ENCODE measurements at places on chromosomes 11 and 22. TPM values are rescaled to one million over a fixed set of nuclear protein-coding genes. Genes with fewer than 3 reads are reported as not detected.

DNA sequence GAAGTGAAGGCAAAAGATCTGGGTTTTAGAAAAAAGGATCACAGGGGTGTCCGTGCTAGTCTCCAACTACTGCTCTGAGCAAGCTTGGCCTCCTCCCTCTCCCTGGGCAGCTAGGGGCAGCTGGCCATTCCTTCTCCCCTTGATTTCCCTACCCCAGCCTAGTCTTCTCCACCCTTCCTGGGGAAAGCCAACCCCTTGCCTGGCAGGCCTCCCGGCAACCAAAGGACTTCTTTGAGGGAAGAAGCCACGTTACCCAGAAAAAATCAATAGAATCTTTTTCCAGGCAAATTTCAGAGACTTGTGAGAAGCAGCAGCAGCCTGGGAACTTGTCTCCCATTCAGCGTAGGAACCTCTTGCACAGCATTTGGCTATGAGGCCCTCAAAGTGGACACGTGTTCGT lies 91.5 kb downstream of the MIAT start:
- H3K4me1 ChIP-seq, result no peaks in the 10 kb centered on the region
- H3K36me3 ChIP-seq, result no peaks in the 10 kb centered on the region
- H3K4me3 ChIP-seq, result no peak overlapping the region
- H3K27me3 ChIP-seq, result no peaks in the 10 kb centered on the region

The TREH gene
- not detected for total RNA-seq

The TRIM22 gene
- total RNA-seq, result 5.9 TPM

DNA sequence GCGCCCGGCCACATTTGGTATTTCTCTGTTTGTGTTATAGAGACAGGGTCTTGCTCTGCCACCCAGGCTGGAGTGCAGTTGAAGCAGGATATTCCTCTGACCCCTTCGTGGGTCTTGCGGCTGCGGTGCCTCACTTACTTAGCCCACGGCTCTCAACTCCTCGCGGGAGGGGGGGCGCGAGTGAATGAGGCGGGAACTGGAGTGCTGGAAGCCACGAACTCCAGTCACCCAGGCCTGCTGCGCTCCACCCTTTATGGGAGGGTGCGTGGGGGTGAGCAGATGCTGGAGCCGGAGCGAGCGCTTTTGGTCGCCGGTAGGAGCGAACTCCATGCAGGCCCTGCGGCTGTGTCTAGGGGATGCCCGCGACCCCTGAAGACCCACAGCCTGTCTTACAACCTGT lies 1.8 kb downstream of the C11orf54 start:
- DNase-seq, result no peak
- H3K27me3 ChIP-seq, result no peaks in the 10 kb centered on the region
- H3K4me1 ChIP-seq, result peaks cover 44% of the 10 kb centered on the region
- peak overlapping the region; percentile 91 for H3K27ac ChIP-seq
- H3K36me3 ChIP-seq, result no peaks in the 10 kb centered on the region

- no peaks in the 10 kb centered on the region for H3K36me3 ChIP-seq
- H3K27me3 ChIP-seq, result no peaks in the 10 kb centered on the region
- H3K4me1 ChIP-seq, result no peaks in the 10 kb centered on the region
- H3K4me3 ChIP-seq, result no peak overlapping the region
- no peak for DNase-seq
Measured at GRCh38 chr11:67030976-67031375, 8.0 kb downstream of the SYT12 start.

The APOBEC3A gene
- not detected for total RNA-seq

DNA sequence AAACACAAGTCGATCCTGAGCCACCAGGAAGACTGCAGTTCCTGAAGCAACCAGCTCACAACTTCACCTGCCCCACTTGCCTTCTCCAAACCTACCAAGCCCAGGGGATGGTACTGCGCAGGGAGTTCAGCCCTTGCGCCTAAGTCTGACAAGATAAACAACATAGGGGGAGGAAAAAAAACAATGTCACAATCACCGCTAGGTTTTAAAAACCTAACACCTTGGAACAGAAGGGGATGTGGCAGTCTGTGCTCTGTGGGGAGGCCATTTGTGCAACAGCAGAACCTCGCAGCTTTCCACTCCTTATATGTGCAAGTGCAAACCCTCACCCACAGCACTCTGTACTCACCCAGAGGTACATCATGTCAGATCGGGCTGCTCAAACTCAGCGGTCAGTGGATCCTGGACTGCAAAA lies 134.2 kb downstream of the RBFOX2 start:
- H3K27ac ChIP-seq, result peak overlapping the region; percentile 86
- no peaks in the 10 kb centered on the region for H3K36me3 ChIP-seq
- peaks cover 64% of the 10 kb centered on the region for H3K4me1 ChIP-seq

DNA sequence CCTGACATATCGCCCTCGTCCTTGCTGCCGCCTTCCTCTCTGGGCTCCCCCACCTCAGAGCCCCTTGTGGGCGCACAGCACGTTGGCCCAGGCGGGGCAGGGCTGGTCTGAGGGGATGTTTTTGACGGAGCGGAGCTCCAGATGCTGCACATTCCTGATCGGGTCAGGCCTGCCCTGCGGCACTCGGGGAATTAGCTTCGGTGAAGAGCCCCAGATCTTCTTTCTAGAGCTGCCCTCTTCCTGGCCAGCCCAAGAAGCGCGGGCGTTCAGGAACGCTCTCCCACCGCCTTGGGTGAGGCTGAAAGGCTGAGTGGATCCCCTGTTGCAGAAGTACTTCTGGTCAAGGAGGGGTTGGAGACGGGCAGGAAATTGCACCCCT lies 12.1 kb downstream of the YPEL4 start:
- peak overlapping the region; percentile 55 for H3K4me3 ChIP-seq
- H3K36me3 ChIP-seq, result no peaks in the 10 kb centered on the region
- H3K27ac ChIP-seq, result peak overlapping the region; percentile 63

GRCh38 chr11:16603890-16604793 lies 134.3 kb upstream of the C11orf58 start:
- H3K27ac ChIP-seq, result peak overlapping the region; percentile 91
- H3K4me1 ChIP-seq, result peaks cover 18% of the 10 kb centered on the region
- H3K4me3 ChIP-seq, result peak overlapping the region; percentile 98
- H3K36me3 ChIP-seq, result no peaks in the 10 kb centered on the region
- peak; percentile 83 for DNase-seq

- H3K36me3 ChIP-seq, result no peaks in the 10 kb centered on the region
- no peak for DNase-seq
- H3K4me3 ChIP-seq, result no peak overlapping the region
- no peaks in the 10 kb centered on the region for H3K4me1 ChIP-seq
- H3K27me3 ChIP-seq, result no peaks in the 10 kb centered on the region
Measured at GRCh38 chr11:34793666-34794065, 122.5 kb downstream of the APIP start.

DNA sequence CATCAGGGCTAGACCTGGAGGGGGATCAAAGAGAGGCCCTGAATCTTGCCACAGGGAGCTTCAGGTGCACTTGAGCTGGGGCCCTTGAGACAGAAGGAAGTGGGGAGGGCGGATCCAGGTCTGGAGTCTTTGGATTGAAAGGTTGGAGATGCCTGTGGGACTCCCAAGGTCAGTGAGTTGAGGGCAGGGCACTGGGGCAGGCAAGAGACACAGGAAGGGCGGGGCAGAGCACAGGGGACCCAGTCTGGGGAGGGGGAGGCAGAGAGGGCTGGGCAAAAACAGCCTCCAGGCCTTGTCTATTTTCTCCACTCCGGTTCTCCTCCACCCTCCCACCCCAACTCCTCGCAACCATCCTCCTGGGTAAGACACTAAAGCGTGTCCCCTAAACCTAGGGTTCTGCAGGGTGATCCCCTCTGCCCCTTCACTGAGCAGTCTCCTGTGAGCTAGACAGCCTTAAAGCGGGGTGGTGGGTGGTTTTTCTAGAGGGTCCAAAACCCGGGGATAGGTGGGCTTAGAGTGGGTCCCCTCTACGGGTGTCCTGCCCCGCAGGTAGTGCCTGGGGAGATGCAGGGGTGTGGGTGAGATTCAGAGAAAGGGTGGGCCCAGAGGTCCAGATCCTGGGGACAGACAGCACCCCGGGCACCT lies 38.6 kb upstream of the CELSR1 start:
- peak; percentile 9 for DNase-seq
- peaks cover 41% of the 10 kb centered on the region for H3K4me1 ChIP-seq
- peak overlapping the region; percentile 57 for H3K27ac ChIP-seq

- no peak for DNase-seq
- H3K4me1 ChIP-seq, result no peaks in the 10 kb centered on the region
- no peaks in the 10 kb centered on the region for H3K27me3 ChIP-seq
- H3K36me3 ChIP-seq, result no peaks in the 10 kb centered on the region
Measured at GRCh38 chr11:12293486-12293885, 83.9 kb upstream of the PARVA start.

The OR52N4 gene
- total RNA-seq, result not detected

The PHF21B gene
- total RNA-seq, result not detected

The TSPAN32 gene
- total RNA-seq, result not detected

DNA sequence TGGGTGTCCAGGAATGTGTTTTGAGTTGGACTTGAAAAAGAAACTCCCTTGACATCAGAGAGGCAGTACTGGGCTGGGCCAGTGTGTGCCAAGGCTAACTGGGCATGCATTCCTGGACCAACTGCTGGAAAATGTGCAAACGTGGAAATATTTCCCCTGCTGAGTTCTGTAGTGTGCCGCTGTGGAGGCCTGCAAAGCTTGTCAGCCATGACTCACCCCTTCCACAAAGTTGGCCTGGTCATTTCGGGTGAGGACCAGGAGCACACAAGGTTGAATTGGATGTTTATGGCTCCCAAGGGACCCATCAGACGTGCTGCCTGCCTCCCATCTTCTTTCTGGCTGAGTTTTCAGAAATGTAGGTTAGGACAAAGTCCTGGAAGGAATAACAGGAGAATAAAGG lies 513.1 kb downstream of the MIAT start:
- DNase-seq, result no peak
- H3K4me3 ChIP-seq, result no peak overlapping the region
- H3K27me3 ChIP-seq, result peaks cover 10% of the 10 kb centered on the region
- no peak overlapping the region for H3K27ac ChIP-seq
- H3K4me1 ChIP-seq, result no peaks in the 10 kb centered on the region

DNA sequence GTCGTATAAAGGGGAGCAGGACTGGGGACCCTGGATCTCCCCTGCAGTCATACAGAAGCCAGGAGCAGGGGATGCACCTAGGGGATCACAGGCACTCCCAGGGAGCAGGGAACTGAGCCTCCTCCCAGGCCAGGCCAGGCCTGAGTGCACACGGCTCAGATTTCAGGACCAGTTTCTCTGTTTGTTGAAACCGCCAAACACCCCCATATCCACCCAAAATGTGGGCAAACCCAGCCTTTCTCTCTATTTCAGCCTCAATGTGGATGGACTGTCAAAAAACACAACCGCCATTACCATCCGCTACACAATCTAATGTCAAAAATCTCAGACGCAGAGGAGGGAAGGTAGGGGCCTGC lies 17.5 kb downstream of the MN1 start:
- DNase-seq, result no peak
- H3K27me3 ChIP-seq, result no peaks in the 10 kb centered on the region
- peaks cover 73% of the 10 kb centered on the region for H3K4me1 ChIP-seq
- no peaks in the 10 kb centered on the region for H3K36me3 ChIP-seq
- H3K4me3 ChIP-seq, result no peak overlapping the region
- H3K27ac ChIP-seq, result peak overlapping the region; percentile 95

The CHST1 gene
- total RNA-seq, result 5.6 TPM

GRCh38 chr11:69293819-69294505 lies at the start of gene MYEOV:
Gene MYEOV, plus strand, starts transcription at chr11:69294155. Its CDS starts 1,200 bp downstream, at chr11:69295355.
- no peaks in the 10 kb centered on the region for H3K27me3 ChIP-seq
- no peaks in the 10 kb centered on the region for H3K36me3 ChIP-seq

DNA sequence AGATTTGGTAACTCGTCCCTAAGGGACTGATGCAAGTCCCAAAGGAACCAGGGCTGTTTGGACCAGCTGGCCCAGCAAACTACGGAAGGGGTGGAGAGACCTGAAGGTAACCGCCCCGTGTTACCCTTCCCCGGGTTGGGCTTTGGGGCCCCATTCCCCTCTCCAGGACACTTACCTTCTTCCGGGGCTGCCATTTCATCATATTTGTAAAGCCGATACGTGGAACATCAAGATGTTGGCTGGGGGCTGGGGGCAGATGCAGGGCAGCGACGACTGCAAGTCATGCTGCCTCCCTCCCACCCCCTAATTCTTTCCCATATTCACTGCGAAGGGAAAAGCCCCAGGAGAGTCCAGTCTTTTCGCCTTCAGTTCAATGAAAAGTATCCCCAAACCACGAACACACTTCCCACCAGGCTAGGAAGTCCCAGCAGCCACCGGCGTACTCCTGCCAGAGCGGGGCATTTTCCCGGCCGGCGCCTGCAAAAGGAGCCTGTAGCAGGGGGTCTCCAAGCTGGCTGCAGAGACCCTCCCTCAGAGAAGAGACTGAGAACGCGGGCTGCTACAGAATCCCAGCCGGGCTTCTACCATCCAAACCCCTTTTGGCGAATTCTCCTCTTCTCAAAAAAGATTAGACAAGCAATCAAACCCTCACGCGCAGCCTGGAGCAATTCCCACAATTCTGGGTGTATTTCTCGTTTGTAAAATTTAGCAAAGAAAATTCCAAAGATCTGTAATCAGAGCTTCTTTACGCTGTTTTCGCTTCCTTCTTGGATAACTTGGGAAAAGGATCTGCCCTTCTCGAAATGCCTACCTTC lies 236.7 kb downstream of the TTC28 start:
- H3K4me3 ChIP-seq, result peak overlapping the region; percentile 69
- H3K27me3 ChIP-seq, result no peaks in the 10 kb centered on the region
- H3K27ac ChIP-seq, result peak overlapping the region; percentile 88
- no peaks in the 10 kb centered on the region for H3K36me3 ChIP-seq
- DNase-seq, result peak; percentile 9
- peaks cover 71% of the 10 kb centered on the region for H3K4me1 ChIP-seq

The KRTAP5-7 gene
- not detected for total RNA-seq

- peaks cover 20% of the 10 kb centered on the region for H3K4me1 ChIP-seq
- no peaks in the 10 kb centered on the region for H3K27me3 ChIP-seq
- no peaks in the 10 kb centered on the region for H3K36me3 ChIP-seq
- no peak overlapping the region for H3K4me3 ChIP-seq
- no peak for DNase-seq
Measured at GRCh38 chr22:17866621-17867020, 92.4 kb upstream of the BID start.

DNA sequence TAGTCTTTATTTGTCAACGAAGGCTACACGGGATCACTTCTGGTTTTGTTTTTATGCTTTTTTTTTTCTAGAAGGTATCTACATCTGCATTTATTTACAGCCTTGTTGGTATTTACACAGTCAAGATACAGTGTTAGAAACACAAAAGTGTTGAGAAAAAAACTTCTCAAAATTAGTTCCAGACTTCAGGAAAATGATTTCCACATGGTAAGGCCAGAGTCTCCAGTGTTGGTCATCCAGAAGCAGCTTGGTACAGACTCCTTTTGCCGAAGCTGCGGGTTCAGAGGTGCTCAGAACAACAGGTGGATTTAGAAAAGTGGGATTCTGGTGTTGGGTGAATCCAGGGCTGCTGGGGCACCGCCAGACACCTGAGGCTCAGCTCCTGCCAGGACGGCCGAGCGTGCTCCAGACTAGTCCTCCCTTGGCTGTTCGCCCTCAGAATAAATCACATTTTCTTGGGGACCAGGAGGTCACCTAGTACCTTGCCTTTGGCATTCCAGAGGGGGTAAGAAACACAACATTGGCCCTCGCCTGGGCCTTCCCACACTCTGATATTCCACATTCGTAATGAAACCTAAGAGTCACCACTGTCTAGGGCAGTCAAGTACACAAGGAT lies 78.7 kb upstream of the NARS2 start:
- H3K4me1 ChIP-seq, result no peaks in the 10 kb centered on the region
- no peaks in the 10 kb centered on the region for H3K27me3 ChIP-seq
- no peaks in the 10 kb centered on the region for H3K36me3 ChIP-seq
- no peak overlapping the region for H3K27ac ChIP-seq
- H3K4me3 ChIP-seq, result no peak overlapping the region

The DDI1 gene
- total RNA-seq, result not detected

The SLC5A1 gene
- not detected for total RNA-seq

The SAA1 gene
- total RNA-seq, result 126 TPM

GRCh38 chr22:30272781-30273601 lies 6.3 kb upstream of the OSM start:
- no peak overlapping the region for H3K27ac ChIP-seq
- DNase-seq, result no peak
- H3K27me3 ChIP-seq, result no peaks in the 10 kb centered on the region
- no peak overlapping the region for H3K4me3 ChIP-seq
- H3K4me1 ChIP-seq, result no peaks in the 10 kb centered on the region

The CFAP300 gene
- total RNA-seq, result not detected

Measured in gastrocnemius medialis (tissue), 4 donors.